ENCODE measurements at places on chromosomes 7 and 10. TPM values are rescaled to one million over a fixed set of nuclear protein-coding genes. Genes with fewer than 3 reads are reported as not detected.
A peak's percentile ranks its signal among the peaks of the same experiment; 100 is the strongest.

GRCh38 chr10:48503293-48503911, 101.5 kb downstream of the ARHGAP22 start:
- no peak for DNase-seq

- DNase-seq: peak; percentile 87
Observed at GRCh38 chr10:451021-451471, 238.4 kb downstream of the DIP2C start.

DNA sequence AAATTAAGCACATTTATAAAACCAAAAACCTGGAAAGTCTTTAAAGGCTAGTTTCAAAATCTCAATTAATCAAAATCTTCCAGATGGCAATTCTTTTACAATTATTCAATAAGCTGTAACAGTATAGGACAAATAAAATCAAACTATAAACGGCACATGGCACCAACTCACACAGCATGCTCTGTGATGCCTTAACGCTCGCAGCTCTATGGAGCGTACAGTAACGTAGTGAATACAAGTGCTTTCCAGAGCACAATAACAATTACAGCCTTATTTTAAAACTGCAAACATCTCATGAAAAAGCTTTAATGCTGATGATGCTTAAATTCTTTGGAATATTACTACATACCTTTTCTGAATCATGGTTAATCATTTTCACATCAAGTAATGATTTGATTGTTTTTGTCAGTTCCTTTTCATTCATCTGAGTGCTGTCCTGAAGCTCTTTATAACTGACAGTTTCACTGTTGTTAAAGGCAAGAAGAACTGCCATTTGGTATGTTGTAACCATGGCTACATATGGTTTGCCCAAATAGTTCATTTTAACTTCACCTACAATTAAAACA, 74.2 kb downstream of the CUL2 start:
- DNase-seq: no peak

GRCh38 chr10:127702271-127702670, 34.7 kb upstream of the FOXI2 start:
- DNase-seq: no peak

Gene MRC1
- 1.3 TPM for total RNA-seq

Gene AP3M1
- total RNA-seq: 40.2 TPM
